KG1 (cell line): ENCODE measurements at places on chromosomes 6 and 20.

DNA sequence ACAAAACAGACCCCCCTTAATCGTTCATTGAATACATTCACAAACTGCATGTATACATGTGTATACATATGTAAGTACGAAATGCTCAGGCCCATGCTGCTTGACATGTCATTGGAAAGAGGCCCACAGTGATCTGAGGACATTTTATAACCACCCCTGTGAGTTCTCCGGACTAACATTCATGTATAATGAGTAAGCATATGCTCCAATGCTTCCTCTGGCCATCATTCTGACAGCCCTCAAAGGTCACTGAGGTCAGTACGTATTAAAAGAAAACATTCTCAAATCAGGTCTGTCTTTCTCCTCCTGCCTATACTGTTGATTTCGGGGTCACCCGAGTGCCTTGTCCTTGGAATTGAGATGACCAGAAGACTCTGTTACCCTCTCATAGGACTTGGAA is 54.9 kb downstream of the TENT5A start:
- no peak for DNase-seq

DNA sequence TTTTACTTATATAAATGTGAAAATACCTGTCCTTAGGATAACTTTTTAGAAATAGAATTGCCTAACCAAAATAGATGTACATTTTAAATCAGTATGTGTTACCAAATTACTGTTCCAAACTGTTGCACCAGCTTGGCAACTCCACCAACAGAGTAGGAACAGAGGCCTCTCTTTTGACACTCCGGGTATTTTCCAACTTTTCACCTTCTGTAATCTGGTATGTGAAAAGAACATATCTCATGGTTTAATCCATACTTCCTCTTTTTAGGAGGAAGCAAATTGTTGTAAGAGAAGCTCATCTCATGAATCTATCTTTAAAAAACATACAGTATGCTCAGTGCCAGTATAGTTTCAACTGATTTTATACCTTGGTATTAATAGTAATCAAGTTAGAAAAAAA is 24.9 kb downstream of the RNF144B start:
- no peak for DNase-seq

DNA sequence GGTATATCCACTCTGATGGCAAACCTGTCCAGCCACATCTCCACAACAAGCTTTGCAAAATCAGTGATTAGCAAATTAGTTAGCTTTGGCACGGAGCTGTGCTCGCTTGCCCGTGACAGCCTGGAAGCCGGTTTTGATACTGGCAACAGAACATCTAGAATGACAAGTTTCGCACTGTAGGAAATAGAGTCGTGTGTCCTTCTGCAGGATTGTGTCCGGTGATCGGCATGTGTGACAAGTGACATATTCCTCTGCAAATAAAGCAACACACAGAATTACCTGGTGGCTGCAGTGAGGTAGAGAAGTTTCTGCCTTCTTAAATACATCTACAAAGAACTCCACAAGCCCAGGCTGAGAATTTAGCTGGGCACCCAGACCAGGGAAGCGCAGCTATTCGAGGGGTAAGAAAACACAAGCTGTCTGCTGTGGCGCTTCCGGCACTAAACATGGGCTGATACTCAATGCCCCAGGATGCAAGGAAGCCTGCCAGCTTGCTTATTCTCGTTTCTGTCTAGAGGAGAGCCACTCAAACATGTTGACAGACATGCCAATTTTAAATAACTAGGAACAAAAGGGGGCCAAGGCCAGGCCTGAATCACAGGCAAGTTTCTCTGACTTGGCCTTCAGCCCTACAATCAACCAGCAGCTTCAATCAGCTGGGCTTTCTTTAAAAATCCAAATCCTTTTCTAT is 22.2 kb downstream of the EIF2S2 start:
- no peak for DNase-seq

DNA sequence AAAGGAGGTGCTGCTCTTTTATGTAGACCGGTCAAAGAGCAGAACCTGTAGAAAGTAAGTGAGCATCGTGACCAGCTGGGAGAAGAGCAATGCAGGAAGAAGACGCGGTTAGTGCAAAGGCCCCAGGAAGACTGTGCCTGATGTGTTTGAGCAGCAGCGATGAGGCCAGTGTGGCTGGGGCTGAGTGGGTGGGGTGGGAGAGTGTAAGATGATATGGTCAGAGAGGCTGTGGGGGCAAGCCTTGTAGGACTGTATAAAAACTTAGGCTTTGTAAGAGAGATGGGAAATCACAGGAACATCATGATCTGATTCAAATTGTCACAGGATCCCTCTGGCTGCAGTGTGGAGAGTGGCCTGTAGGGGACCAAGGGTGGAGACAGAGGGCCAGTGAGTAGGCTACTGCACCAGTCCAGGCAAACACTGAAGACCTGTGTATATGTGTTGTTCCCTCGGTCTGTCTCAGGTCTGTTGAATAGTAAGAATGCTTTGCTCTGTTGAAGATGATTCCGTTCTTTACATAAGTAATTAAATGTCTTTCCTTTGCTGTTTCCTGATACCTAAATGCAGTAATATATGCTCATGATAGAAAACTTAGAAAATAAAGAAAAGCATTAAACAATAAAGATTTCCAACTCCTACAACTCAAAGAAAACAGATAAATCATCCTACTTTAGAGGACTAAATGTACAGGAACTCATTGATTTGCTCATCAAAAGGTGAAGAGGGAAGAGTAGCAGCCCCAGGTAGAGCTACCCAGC is 23.6 kb upstream of the WFDC2 start:
- DNase-seq, result no peak

GRCh38 chr20:57374931-57375651 is 16.1 kb upstream of the RBM38 start:
- no peak for DNase-seq

DNA sequence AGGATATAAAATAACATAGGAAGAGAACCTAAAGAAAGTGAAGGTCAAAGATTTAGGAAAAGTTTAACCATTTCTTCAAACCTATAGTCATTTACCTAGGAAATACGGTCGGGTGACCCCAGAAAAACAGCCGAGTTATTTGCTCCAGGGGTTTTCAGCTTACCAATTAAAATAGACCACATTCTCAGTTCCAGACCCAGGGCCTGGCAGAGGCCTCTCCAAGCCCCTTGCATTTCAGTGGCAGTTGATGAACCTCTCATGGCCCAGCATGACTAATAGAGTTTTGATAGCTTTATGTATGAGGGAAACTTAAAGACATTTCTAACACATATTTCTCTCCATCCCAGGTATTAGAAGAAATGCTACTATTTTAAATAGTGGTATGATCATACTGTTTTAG is 113.5 kb downstream of the OGFRL1 start:
- no peak for DNase-seq

DNA sequence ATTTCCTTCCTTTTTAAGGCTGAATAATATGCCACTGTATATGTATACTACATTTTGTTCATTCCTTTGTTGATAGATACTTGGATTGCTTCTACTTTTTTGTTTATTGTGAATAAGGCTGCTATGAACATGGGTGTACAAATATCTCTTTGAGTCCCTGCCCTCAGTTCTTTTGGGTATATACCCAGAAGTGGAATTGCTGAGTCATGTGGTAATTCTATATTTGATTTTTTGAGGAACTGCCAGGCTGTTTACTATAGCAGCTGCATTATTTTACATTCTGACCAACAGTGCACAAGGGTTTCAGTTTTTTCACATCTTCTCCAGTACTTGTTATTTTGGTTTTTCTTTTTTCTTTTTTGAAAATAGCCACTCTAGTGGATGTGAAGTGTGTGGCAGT is 34.1 kb downstream of the CDS2 start:
- no peak for DNase-seq

- peak; percentile 12 for DNase-seq
These were observed 481 bp downstream of the ZNF133 start for GRCh38 chr20:18288749-18289267.

- DNase-seq, result no peak
These were observed 14.8 kb upstream of the CEP162 start for GRCh38 chr6:84242265-84242664.

DNA sequence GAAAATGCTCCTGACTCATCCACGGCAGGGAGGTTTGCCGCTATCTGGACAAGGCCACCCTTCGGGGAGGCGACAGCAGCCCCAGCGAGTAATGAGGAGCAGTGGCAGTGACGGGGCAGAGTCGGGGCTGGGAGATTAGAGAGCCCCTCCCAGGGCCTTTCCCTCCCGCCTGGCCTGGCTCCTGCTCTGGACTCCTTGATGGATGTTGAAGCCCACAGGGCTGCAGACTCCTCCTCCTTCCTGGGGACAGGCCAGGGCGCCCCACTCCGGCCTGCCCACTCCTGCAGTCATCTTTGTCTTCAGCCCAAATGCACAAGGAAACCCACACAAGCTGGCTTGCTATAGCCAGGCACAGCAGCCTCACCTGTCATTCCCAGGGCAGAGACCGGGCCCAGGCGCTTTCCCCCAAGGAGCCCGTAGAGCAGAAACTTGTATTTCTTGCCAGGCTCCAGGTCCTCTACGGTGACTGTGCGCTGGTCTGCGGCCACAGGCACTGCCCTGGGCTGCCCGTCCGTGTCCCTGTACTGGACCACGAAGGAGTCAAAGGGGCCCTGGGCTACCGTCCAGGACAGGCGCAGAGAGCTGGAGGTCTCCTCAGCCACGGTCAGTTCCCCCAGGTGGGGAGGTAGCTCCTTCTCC is 7.7 kb downstream of the CYP21A2 start:
- DNase-seq, result no peak

DNA sequence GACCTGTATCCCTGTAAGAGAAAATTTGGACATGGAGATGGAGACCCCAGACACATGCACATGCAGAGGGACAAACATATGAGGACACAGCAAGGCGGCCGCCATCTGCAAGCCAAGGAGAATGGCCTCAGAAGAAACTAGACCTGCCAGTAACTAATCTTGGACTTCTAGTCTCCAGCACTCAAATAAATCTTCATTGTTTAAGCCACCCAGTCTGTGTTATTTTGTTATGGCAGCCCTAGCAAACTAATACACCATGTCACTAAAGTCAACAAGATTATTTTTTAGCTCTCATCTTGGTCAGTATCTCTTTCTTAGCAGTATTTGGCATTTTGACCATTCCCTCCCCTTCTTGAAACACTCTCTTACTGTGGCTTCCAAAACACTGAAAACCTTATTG is 26.7 kb downstream of the LATS1 start:
- DNase-seq, result no peak

DNA sequence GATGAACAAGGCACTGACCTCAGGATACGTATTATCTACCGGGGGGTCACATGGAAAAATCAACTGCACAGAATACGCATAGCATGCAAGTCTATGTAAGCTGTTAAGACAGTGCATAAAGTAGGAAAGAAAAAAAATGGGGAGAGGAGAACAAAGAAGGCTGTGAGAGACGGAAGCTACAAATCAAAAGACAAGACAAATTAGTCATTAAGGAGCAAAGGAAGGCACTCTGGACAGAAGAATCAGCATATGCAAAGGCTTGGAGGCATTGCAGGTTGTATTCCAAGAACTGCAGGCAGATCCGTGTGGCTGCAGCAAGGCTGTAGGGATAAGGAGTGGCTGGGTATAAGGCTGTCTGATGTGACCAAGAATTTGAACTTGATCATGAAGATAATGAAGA is 89.0 kb downstream of the NRSN1 start:
- DNase-seq, result no peak

GRCh38 chr20:35238170-35238569 is 11.7 kb downstream of the MMP24 start:
- DNase-seq, result peak; percentile 13

DNA sequence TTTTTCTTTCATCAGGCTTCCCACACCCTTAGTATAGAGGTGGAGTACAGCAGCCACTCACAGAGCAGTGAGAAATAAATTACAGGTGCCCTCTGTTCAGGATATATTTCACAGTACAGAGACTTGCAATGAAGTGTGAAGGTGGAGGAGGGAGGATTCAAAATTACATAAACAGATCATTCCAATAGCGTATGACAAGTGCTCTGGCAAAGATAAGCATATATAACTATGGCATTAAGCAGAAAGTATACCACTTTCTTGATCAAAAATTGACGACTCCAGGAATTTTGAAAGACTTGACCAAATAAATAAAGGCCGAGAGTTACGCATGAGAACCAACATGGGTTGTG is 108.7 kb downstream of the GPX5 start:
- no peak for DNase-seq

- DNase-seq, result peak; percentile 47
These were observed 93.3 kb upstream of the RNF24 start for GRCh38 chr20:4108495-4109306.

DNA sequence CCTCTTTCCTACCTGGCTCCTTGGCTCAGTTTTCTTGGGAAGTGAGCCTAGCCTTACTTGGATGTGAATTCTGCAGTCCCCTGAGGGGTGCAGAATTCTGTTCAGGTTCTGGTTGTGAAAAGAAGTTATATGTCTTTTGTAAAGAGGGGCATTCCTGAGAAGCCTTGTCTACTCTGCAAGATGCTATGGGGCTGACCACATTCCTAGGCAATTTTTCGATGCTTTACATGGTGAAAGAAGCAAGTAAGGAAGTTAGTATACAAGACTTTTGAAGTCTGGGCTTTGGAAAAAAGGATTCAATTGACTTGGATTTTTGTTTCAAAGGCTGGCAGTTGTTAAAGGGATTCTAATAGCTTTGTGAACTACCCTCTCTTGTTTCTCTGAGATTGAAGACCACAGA is 167.9 kb upstream of the STMND1 start:
- DNase-seq, result no peak

DNA sequence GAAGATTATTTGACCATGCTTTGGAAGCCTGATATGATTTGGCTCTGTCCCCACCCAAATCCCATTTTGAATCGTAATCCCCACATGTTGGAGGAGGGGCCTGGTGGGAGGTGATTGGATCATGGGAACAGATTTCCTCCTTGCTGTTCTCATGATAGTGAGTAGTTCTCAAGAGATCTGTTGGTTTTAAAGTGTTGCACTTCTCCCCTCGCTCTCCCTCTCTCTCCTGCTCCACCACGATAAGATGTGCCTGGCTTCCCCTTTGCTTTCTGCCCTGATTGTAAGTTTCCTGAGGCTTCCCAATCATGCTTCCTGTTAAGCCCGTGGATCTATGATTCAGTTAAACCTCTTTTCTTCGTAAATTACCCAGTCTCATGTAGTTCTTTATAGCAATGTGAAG is 21.7 kb upstream of the FAM217A start:
- no peak for DNase-seq

DNA sequence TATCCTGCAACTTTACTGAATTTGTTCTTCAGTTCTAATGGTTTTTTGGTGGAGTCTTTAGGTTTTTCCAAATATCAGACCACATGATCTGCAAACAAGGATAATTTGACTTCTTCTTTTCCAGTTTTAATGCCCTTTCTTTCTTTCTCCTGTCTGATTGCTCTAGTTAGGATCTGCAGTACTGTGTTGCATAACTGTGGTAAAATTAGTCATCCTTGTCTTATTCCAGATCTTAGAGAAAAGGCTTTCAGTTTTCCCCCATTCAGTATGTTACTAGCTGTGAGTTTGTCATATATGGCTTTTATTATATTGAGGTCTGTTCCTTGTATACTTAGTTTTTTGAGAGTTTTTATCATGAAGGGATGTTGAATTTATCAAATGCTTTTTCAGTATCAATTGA is 4.3 kb downstream of the MICA start:
- no peak for DNase-seq

- no peak for DNase-seq
These were observed 167.4 kb upstream of the PCSK2 start for GRCh38 chr20:17059465-17059864.
